Activated naive CD4-positive, alpha-beta T cell (primary cell): ENCODE measurements at places on chromosomes 5 and 9.
A peak's percentile ranks its signal among the peaks of the same experiment; 100 is the strongest.

DNA sequence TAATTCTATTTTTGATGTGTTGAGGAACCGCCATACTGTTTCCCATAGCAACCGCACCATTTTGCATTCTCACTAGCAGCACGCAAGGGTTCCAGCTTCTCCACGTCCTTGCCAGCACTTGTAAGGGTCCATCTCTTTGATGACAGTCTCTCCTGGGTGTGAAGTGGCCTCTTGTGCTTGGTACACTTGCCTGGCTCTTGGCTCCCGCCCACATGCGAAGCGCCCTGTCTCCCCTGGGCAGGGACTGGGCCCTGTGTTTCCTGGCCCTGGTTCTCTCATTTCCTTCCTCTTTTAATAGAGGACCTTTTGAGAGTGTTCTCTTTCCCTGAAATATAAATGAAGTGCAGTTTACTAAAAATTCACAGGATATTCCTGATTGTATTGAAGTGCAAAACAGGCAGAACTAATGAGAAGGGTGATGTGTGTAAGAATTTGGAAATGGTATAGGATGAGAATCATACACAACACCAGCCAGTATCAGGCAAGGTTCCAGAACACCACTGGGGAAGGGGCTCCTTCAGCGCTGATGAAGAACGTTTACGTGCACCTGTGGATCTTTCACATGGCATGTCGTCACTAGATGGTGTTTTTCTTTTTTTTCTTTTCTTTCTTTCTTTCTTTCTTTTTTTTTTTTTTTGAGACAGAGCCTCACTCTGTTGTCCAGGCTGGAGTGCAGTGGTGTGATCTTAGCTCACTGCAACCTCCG, 73.0 kb downstream of the EHMT1 start:
- no peak for DNase-seq

DNA sequence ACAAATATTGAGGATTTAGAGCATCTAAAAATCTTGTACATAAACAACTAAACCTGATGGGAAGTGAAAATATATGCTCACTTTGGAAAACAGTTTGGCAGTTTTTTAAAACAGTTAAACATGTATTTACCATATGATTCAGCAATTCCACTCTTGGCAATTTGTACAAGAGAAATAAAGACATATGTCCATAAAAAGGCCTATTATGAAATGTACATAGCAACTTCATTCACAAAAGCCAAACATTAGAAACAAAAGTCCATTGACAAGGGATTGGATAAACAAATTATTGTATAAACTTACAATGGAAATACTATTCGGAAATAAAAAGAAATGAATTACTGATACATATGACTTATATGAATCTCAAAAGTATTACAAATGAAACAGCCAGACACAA, 196.2 kb upstream of the SLC24A2 start:
- no peak for DNase-seq

DNA sequence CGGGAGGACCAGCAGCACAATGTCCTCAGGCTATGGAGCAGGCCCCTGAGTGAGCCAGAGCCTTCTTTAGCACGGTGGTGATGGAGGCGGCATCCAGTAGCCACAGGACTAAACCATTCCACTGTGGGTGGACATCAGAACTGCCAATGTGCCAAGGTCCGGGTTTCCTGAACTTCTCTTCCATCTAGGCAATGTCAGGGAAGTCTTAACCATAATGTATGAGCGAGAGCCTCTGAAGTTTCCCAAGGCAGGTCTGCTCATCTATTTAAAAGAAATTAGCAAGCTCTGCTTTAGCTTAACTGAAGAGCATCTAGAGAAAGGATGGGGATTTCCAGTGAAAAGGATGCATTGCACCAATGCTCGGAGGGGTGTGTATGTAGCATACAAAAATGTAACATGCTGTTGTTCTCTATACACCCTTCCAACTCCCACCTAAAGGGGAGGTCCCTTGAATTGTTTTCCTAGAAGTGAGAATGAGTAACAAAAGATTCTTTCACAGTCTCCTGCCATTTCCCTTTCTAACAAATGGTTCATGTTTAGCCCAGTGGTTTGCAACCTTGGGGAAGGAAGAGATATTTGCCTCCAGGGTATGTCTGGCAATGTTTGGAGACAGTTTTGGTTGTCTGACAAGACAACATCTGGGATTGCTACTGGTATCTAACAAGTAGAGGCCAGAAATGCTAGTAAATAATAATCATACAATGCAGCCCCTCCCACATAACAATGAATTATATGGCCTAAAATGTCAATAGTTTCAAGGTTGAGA, 6.1 kb upstream of the RXFP3 start:
- DNase-seq, result no peak

- DNase-seq, result no peak
Observed at GRCh38 chr9:135394131-135394530, 85.5 kb upstream of the PPP1R26 start.

GRCh38 chr9:110950041-110950645, 88.1 kb downstream of the LPAR1 start:
- DNase-seq, result no peak

GRCh38 chr9:125372441-125373226, 111.0 kb downstream of the GAPVD1 start:
- no peak for DNase-seq

GRCh38 chr5:139774980-139775661, 20.5 kb upstream of the PSD2 start:
- peak; percentile 77 for DNase-seq

DNA sequence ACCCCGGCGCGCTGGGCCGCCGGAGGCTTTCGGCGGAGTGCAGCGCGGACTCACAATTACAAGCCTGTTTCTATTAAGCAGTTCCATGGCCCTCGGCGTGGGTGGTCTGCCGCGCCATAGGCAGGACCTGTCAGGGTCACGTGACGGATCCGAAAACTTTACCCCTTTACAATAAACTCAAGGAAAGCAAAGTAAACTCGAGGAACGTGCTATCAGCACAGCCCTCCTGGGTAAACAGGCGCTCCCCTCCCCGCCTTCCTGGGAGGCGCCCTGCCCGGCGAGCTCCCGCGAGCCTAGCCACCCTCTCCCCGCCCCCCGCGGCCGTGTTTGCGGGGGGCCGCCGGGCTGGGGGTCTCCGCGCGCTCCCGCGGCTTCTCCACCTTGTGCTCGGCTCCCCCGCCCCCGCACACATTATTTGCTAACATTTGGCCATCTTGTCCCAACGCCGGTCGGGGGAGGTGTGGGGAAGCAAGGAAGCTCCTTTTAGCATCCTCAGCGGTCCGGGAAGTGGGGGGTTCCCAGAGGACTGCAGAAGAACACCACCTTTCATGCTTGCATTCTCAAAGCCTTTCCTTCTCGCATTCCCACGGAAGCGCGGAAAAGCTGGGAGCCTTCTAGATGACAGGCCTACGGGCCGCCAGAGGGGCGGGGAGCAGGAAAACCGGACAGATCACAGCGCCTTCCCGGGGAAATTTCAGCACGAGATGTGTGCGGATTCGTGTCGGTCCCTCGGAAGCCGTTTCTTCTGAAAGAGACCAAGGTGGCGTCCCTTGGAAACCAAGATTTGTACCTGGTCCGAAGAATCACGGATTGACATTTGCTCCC, at the start of gene PTCH1:
Gene PTCH1 (minus strand): TSS at position 238 of the 825 bp plus-strand sequence.
- DNase-seq, result no peak

- no peak for DNase-seq
Observed at GRCh38 chr5:83085106-83085505, 7.8 kb downstream of the XRCC4 start.

- peak; percentile 12 for DNase-seq
Observed at GRCh38 chr5:139844472-139845145, 49.0 kb downstream of the PSD2 start.

GRCh38 chr9:14281876-14282275, 32.1 kb downstream of the NFIB start:
- no peak for DNase-seq
